Activated CD8-positive, alpha-beta memory T cell treated with anti-CD3 and anti-CD28 coated beads, Interleukin-2, amount 50 U/mL, for 48 hours (primary cell): ENCODE measurements at places on chromosomes 1 and 21.

DNA sequence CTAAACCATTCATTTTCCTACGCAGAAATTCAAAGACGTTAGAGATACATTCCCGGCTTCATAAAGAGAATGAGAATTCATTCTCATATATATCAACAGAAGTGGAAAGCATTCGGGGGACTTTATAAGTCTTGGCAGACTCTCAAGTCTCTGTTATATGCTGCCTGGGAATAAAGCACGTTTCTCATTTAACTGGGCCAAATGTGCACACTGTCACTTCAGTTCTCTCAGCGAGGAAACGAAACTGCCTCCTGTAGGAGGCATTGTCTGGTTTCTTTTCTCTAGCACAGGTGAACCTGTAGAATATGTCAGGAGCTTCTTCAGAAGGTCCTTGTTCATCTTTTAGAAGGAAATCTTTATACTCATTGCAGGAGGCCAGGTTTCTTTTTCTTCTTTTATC is 367.6 kb downstream of the PTBP2 start:
- no peak for DNase-seq

DNA sequence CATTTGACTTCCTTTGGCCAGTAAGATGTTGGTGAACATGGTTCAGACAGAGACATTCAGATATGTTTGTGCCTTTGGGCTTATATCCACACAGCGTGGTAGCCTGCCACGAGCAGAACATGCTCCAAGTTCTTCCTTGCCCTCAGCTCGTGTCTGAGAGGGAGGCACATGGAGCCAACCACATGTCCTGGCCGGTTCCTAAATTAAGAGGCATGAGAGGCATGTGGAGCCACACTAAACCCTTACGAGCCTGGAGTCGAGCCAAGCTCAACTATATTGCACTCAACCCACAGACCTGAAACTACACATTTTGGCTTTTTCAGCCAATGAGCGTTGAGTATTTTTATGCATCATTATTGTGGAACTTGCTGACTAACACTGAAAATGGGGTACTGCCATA is 133.7 kb upstream of the KCNK1 start:
- no peak for DNase-seq

- no peak for DNase-seq
Observed at GRCh38 chr1:26522073-26522472, 7.5 kb upstream of the RPS6KA1 start.

DNA sequence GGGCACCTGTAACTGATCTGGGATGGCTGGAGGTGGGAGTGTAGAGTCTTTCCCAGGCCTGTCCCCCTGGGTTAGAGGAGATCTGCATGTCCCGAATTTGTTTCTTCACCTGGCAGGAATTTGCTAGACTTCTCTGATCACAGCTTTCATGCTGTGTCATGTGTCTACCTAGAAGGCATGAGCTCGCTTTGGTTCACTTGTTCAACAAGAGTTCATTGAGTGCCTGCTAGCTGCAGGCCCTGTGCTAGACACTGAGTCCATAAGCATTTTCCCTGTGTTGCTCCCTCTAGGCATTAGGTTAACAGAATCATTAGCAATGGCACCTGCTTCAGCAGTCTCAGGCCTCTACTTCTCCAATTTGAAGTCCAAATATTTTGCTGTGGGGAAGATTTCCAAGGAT is 101.6 kb downstream of the MTR start:
- no peak for DNase-seq

DNA sequence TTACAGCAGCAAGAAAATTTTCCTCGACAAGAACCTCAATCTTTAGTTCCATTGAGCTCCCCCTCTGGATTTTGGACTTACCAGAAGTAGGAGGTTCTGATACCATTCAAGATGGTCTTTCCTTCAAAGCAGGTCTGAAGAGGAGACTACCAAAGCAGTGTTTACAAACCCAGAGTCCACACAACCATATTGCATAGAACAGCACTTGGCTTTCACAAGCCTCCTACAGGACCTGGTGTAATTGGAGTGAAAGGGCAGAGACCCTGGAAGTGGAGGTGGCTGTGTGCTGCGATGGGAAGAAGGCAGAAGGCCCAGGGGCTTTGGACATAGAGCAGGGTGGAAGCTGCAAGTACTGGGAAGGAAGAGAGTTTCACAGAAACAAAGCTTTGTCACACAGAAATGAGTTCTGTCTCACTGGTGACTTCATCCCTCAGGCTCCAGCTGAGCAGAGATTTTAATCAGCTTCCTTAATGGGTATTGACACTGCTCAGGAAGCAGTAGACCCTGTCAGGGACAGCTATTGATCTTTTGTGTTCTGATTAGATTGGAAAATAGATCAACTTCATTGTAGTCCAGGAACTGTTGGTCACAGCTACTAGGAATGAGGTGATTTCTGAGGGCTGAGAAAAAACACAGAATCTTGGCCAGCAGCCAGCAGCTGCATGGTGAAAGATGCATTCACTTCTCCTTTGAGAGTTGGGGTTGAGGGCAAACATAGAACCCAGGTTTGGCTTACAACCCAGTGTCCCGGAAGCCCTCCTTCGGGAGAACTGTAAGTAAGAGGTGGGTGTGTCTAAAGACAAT is 124.0 kb downstream of the SYT2 start:
- DNase-seq, result no peak

GRCh38 chr1:227416156-227416830 is 98.0 kb upstream of the CDC42BPA start:
- DNase-seq, result no peak

DNA sequence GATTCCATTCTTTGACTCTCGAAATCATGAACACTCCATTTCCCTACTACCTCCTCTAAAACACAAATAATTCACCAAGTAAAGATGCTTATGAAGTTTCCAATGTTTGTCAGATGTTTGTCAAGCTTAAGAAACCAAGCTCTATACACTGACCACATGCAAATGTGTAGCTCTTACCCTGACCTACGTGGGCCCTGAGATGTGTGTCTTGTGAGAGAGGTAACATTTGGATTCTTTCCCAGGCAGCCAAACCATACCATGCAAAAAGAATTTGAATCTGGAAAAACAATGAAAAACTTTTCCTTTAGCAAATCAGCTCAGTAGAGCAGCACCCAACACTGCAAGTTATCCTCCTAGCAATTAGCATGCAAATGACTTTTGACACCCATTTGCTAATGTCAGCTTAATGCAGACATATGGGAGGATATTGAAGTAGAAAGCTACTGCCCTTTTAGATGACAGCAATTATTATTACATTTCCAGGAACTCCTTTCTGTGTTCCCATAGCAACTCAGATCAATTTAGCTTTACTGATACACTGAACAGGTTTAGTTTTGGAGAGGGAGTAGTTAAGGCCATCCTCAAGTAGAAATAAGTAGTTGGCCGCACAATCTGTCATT is 83.2 kb upstream of the RGS4 start:
- no peak for DNase-seq
